ENCODE measurements at places on chromosomes 12 and 14.

GRCh38 chr12:89514751-89515150 lies 9.8 kb downstream of the GALNT4 start:
- DNase-seq: no peak

GRCh38 chr12:68967046-68967445 lies 34.1 kb upstream of the CPM start:
- no peak for DNase-seq

DNA sequence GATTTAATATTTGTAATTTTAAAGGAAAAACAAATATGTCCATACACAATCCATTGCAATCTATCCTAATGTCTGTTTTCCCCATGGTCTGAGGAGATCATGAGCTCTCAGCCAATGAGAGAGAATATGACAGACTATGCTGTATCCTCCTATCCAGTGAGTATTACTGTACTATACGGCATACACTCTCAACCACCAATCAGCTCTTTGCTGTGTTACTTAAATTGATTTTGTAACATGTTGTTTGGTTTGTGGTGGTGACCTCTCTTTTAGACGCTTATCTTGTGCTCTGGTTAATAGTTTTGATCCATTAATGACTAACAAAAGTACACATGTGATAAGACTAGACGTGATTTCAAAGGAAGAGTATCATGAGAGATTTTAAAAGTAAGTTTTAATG lies 231.5 kb upstream of the FOXN3 start:
- no peak for DNase-seq

DNA sequence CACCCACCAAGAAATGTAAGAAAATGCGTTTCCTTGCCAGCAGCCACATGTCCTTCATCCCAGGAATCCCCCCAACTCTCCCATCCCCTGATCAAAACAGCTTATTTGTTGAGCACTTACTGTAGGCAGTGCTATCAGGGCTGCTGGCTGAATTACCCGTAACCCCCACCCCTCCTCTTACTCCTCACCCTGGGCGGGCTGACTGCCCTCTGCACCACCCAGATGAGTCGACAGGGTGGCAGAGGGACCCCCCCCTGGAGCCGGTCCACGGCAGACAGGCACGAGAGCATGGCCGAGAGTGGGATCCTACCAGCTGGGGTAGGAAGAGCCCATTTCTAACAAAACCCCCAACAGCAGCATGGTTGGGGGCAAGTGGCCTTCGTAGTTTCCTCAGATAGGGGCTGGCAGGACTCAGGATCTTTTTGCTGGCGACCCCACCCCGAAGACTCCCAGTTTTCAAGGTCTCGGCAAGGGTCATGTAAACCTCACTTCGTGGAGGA lies 1.1 kb upstream of the RHOF start:
- DNase-seq: no peak

- no peak for DNase-seq
These were observed 7.5 kb downstream of the DUSP6 start for GRCh38 chr12:89344862-89345202.

GRCh38 chr12:53988541-53989226 lies 3.7 kb downstream of the HOXC10 start:
- DNase-seq: no peak

- no peak for DNase-seq
These were observed 48.5 kb downstream of the SAV1 start for GRCh38 chr14:50619569-50620141.

GRCh38 chr14:77122526-77123125 lies 19.0 kb downstream of the ZDHHC22 start:
- DNase-seq: no peak

DNA sequence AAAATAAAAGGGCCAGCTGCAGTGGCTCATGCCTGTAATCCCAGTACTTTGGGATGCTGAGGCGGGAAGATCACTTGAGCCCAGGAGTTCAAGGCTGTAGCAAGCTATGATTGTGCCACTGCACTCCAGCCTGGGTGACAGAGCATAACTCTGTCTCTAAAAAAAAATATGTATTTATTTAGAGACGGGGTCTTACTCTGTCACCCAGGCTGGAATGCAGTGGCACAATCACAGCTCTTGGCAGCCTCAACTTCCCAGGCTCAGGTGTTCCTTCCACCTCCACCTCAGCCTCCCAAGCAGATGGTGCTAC lies 179.3 kb upstream of the ATF7IP start:
- DNase-seq: no peak

- DNase-seq: no peak
These were observed 47.6 kb downstream of the PRICKLE1 start for GRCh38 chr12:42541965-42542364.

- peak; percentile 16 for DNase-seq
These were observed 144.7 kb downstream of the ALX1 start for GRCh38 chr12:85424581-85425348.

DNA sequence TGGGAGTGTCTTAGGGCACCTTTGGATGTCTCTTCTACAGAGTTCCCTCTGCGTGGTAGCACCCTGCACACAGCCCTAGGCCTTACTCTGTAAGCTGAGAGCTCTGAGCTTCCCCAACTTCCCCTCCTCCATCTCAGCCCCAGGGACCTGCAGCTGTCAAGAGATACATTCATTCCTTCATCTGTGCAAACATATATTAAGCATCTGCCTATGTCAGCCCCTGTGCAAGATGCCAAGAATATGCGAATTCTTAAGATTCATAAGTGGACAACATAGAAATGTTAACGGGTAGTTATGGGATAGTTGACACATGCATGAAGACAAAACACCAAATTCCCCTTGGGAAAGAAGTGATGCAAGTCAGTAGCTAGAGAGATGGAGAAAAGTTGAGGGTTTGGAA lies 190.8 kb downstream of the SLC41A2 start:
- DNase-seq: no peak

Data from SIG-M5 (cell line).